NCI-H69 (cell line): ENCODE measurements at places on chromosomes 2 and 18.

- no peak for DNase-seq
Observed at GRCh38 chr2:6724605-6725140, 141.0 kb downstream of the CMPK2 start.

DNA sequence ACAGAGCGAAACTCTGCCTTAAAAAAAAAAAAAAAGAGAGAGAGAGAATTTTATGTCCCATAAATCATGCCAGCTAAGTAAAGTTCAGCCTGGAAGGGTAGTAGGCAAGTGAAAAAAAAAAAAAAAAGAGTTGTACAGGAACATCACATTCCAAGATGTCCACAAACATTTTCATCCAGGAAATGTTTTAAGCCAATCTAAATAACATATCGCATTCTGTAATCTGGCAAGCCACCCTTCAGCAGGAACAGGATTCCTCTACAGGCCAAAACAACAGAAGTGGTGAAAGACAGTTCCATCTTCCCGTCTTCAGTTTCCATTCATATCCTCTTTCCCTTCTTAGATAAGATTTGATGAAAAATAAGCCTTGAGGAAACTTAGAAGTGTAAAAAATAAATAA, 1108.1 kb upstream of the DDX18 start:
- DNase-seq, result no peak

- peak; percentile 85 for DNase-seq
Observed at GRCh38 chr18:63676526-63677323, 15.0 kb upstream of the SERPINB3 start.

DNA sequence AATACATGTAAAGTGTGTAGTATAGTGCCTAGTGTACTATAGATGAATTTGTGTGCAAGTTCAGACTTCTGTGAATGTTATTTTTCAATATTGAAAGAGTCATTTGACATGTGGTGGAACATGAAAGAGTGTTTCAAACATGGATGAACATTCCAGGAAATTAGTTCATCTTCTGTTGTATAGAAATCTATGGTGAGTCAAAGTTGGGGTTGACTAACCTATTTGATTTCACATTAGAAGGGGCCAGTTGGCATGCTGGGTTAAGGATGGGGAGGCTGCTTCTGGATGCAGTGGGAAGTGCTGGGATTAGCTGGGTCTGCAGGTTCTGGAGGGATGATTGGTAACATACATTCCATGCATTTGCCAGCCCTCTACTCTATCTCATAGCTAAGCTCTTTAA, 50.6 kb downstream of the LYPD6B start:
- no peak for DNase-seq

DNA sequence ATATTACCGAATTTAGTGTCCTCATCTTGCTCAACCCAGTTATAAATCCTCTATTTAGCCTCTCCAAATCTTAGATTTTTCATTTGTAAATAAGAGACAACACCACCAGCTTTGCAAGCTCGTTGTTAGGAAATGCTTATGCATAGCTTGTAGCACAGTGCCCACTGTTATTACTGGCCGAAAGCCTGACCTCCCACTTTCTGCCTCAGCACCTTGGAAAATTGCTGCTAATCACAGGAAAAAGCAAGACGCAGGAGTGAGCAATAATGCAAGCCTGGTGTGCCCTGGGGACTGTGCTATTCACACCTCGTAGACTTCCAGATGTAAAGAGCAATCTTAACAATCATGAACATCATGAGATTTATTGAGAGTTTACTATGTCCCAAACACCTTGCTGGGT, 124.2 kb upstream of the ARL4C start:
- no peak for DNase-seq

DNA sequence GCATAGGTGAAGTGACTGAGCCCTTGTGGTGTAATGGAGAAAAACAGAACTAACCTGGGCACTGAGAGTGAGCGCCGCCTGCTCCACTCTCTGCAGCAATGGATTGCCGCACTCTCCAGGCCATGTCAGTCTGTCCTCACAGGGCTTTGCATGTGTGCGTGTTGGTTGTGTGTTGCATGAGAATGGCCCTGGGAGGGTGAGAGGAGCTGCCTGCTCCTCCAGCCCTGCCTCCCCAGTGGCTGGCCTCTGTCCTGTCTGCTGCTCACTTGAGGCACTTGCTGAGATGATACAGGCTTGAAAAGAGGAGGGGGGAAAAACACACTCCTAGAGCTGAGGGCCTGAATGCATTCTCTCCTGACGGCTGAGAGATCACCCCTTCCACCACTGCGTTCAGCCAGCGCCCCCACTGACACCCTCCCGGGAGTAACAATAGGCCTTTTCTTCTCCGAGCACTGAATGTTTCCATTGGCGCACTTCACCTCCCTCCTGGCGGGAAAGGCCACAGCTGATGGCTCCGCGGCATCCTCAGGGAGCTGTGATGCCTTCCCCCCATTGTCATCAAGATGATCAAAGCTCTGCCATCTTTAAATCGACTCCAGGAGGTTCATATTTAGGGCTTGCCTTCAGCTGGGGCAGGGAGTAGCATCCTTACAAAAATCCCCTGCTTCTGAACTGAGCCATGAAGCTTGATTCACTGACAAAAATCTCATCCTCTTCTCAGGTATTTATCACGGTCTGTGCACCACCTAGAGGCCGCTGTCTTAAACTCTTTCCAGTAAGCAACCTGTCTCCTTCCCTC, 49.9 kb upstream of the DAPL1 start:
- peak; percentile 80 for DNase-seq

DNA sequence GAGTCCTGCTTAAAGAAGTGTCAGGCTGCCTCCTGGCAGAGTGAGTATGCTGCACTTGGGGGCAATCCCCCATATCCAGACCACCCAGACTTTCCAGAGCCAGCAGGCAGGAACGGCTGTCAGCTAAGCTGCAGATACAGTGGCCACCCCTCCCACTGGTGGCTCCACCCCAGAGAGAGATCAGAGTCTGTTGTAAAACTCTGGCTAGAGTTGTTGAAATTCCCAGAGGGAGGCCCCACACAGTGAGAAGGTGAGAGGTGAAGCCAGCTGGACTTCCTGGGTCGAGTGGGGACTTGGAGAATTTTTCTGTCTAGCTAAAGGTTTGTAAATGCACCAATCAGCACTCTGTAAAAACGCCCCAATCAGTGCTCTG, 533.8 kb upstream of the ACVR2A start:
- no peak for DNase-seq

GRCh38 chr2:50777954-50778353, 254.0 kb downstream of the NRXN1 start:
- peak; percentile 76 for DNase-seq

DNA sequence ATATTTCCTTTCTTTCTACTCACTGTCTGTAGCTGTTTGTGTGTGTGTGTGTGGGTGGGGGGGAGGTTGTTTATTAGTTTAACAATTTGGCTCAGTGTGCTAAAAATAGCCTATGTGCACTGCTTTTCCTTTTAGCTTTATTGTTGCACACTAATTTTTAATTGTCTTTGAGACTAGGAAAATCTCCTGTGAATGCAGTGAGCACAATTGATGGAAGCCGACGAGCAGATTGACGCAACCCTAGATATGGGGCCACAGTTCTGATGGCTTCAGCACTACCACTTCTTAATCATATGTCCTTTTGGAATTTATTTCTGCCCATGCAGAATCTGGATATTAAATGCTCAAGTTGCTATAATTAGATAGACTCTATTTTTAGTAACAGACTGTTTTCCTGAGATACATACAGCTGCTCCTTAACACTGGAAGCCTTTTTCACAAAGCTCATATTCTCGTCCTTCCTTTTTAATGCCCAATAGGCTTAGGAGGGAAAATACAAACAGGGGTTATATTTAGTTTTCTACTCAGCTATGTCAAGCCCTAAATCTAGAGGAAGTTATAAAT, 109.1 kb downstream of the IRS1 start:
- DNase-seq, result no peak
